Brain microvascular endothelial cell (primary cell): ENCODE measurements at places on chromosomes 12 and 14.
A peak's percentile ranks its signal among the peaks of the same experiment; 100 is the strongest.

GRCh38 chr14:105487986-105488777 is 1.5 kb downstream of the CRIP1 start:
- no peak for DNase-seq

- DNase-seq, result peak; percentile 38
Measured at GRCh38 chr14:88559852-88560251, 3.0 kb upstream of the ZC3H14 start.

- DNase-seq, result no peak
Measured at GRCh38 chr12:88339254-88339949, 197.3 kb downstream of the TMTC3 start.

- DNase-seq, result no peak
Measured at GRCh38 chr12:97752129-97752528, 289.5 kb downstream of the RMST start.

- DNase-seq, result no peak
Measured at GRCh38 chr12:29756741-29757390, 26.9 kb downstream of the TMTC1 start.

DNA sequence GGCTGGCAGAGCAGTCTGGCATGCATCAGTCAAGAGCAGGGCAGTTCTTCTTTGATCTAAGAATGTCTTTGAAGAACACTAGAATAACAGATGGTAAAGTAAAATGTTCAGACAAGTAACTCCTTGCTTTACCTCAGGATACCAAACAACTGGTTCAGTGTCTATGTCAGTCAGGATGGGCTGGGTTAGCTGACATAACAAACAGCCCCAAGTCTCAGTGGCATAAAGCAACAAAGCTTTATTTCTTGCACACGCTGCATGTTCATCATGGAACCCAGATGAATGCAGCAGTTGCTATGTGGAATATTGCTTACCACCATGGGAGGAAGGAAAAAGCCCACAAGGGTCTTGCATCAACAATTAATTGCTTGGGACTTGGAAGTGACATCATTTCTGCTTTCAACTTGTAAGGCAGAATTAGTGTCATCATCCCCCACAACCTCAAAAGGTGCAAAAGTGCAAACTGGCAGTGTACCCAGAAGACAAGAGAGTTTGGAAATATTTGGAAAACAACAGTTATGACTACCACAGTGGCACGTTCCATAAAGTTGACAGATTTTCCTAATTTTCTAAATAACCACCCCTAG is 21.2 kb downstream of the GPRC5D start:
- DNase-seq, result no peak

- DNase-seq, result peak; percentile 45
Measured at GRCh38 chr14:53217316-53217994, 64.3 kb upstream of the DDHD1 start.

DNA sequence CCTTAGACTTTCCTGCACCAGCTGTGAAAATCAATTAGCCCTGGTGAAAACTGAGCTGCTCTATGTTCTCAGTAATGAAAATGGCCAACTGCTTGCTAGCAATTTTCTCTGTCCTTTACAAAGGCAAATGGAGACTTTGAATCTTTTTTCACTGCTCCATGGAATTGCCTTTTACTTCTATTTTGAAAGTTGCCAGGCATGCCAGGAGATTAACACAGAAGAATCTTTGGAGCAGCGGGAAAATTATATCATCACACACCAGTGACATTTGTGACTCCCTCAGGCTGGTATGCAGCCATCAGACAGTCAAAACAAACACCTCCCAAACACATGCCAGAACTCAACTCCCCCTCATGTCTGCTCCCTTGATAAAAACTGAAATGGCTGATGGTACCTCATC is 872.0 kb upstream of the FLRT2 start:
- DNase-seq, result peak; percentile 8

DNA sequence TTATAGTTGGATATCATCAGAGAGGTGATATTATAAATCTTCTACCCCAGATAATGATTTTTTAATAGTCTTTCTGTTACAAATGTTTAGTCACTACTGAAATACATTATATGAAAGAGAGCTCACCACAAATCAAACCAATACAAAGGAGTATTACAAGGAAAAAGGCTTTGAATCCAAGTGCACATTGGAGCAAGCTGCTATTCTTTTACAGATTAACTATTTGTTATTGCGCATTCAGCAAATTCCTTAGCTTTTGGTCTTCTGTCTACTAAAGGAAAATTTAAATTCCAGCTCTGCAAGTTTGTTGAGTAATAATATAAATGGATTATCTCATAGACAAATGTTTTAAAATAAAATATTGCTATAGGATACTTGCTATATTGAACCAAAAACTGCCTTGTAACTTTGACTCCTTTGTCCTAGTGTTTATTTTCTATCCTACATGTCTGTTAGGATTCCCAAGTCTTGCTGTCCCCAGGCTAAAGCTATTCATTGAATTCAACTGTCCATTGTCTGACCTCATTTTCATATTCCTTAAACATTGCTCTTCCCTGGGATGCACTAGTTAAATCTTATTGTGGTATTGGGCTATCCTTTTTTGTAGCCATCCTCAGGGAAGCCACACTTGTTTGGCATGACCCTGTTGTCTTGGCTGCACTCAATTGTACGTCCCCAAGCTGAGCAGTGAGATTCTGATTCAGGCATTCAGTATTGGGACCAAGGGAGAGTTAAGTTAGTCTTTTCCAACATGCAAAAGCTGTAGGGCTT is 41.5 kb downstream of the PDE3A start:
- DNase-seq, result no peak

- DNase-seq, result peak; percentile 72
Measured at GRCh38 chr14:20516921-20517320, 11.6 kb downstream of the RNASE10 start.

DNA sequence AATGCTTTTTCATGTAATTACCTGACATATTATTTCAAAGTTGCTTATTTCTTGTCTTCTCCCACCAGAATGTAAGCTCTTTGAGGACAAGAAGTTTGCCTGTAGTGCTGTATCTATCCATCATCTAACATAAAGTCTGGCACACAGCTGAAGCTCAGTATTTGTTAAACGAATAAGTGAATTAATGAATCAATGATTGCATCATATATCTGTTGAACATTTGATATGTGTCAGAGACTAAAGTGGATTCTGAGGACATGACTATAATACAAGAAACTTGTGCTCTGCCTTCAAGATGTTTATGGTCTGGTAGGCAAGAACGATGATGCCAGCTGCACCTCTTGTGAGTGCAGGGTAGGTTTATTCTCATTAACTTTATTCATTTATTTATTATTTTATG is 115.4 kb upstream of the SCAF11 start:
- no peak for DNase-seq

DNA sequence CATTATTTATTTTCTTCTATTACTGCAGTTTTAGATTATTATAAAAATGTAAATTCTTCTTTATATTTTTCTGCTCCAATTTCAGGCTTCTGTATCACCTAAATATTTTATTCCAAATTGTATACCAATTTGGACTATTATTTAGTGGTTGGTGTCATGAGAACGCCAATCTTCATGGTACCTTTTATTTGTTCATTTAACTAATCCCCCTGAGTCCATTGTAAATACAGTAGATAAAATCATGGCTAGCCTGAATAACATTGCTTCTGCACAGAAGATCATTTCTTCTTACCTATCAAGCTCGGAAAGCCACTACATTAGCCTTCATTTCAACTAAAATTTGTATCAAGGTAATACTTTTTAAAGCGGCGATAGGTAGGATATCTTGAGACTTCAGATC is at the start of gene OR6C75:
OR6C75 (plus strand) TSS at position 301 of the 400 bp plus-strand sequence. CDS start 2,136 bp downstream, outside the sequence.
- no peak for DNase-seq

DNA sequence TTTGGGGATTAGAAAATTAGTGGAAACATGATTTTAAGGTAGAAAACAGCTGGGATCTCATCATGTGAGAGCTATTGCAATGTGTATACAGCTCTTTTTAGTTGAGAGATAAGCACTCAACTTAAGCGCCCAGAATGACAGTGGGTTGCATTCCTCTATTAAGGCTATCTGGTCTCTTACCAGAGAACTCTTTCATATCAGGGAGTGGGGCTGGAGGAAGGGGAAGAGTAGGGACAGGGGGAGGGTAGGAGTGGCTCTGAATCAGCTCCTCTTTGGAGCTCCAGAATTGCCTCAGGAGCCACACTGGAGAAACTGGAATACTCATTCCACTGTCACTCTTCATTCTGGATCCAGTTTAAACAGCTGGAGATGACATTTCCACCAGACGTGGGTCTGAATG is 9.2 kb upstream of the PLEKHG3 start:
- no peak for DNase-seq

GRCh38 chr12:118436986-118437385 is 60.6 kb downstream of the SUDS3 start:
- peak; percentile 64 for DNase-seq

DNA sequence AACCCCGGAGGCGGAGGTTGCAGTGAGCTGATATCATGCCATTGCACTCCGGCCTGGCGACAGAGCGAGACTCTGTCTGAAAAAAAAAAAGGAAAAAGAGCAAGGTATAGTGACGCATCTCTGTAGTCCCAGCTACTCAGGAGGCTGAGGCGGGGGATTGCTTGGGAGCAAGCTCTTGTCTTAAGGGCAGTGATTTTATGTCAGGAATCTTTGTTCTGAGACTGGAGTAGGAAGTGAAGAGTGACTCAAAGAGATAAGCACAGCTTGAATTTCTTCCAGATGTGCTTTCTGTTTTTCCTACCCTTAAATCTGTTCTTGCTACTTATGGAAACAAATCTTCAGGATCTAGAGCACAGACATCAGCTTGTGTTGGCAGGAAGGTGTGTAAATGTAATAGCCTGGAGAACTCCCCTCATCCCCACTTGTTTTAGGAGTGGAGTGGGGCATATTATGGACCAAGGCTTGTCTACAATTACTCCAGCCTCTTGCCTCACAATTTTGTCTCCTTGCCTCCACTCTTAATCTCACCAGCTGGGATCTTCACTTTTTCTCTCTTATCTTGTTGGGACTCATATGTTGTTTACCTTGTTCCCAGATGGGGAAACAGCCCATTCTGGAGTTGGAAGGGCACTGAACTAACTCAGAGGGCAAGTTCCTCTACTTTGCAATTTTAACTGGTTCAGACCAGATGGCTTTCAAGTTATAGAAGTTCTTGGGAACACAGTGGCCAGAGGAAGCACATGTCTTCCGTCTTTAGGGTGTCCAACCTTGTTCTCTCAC is 7.5 kb downstream of the TMED2 start:
- DNase-seq, result peak; percentile 89

- DNase-seq, result no peak
Measured at GRCh38 chr12:69036533-69036932, 103.6 kb upstream of the CPM start.
